Adrenal gland (tissue), 19 donors: ENCODE measurements at places on chromosomes 13 and 19. TPM values are rescaled to one million over a fixed set of nuclear protein-coding genes. Genes with fewer than 3 reads are reported as not detected.

DNA sequence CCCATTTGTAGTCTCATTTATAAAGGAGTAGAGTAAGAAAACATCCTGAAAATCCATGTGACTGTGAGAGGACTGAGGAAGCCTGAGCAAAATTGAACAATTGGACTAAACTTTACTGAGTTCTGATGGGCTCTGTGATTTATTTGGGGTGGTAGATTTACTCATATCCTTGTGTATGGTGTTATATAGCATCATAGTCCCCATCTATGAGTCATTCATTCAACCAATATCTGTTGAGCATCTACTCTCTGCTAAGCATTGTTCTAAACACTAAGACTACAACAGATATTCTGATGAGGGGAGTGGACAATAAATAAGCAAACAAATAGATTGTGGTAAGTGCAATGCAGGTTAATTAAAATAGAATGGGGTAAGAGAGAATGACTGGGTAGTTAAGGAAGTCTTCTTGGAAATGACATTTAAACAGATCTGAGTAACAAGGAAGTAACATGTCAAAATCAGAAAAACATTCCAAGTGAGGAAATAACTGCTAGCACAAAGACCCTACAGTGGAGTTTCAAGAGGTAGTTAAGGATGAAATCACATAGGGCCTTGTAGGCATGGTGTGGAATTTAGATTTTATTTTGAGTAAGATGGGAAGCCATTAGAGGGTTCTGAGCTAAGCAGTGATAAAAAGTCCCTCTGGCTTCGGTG is 36.3 kb upstream of the MLNR start:
- DNase-seq, result no peak
- no peak overlapping the region for H3K4me3 ChIP-seq
- H3K27me3 ChIP-seq, result no peaks in the 10 kb centered on the region
- no peaks in the 10 kb centered on the region for H3K4me1 ChIP-seq
- no peaks in the 10 kb centered on the region for H3K36me3 ChIP-seq

GRCh38 chr13:43272851-43273250 is 249.5 kb downstream of the DNAJC15 start:
- no peaks in the 10 kb centered on the region for H3K27me3 ChIP-seq
- H3K4me3 ChIP-seq, result no peak overlapping the region
- H3K36me3 ChIP-seq, result no peaks in the 10 kb centered on the region
- no peak for DNase-seq

DNA sequence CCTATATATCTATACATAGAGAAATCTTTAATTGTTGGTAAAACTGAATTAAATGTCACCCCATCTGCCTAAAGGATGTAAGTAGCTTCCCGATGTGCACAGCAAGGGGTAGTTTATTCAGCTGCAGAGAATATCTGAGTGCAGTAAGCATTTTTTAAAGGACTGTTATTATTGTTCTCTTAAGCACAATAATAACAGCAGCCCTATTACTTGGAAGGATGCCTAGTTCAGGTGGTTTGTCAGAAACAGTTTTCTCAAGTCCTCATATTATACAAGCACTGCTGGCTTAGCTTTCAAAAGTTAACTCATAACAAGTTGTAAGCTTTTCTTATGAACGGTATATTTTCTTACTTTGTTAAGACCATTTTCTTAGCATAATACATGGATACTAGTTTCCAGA is 142.6 kb downstream of the CRYL1 start:
- H3K4me3 ChIP-seq, result no peak overlapping the region
- H3K4me1 ChIP-seq, result no peaks in the 10 kb centered on the region
- no peak overlapping the region for H3K27ac ChIP-seq
- H3K36me3 ChIP-seq, result no peaks in the 10 kb centered on the region

GRCh38 chr13:31138515-31138914 is 23.2 kb downstream of the HSPH1 start:
- peaks cover 57% of the 10 kb centered on the region for H3K36me3 ChIP-seq
- no peaks in the 10 kb centered on the region for H3K27me3 ChIP-seq
- H3K4me1 ChIP-seq, result peaks cover 14% of the 10 kb centered on the region
- peak overlapping the region; percentile 22 for H3K27ac ChIP-seq

DNA sequence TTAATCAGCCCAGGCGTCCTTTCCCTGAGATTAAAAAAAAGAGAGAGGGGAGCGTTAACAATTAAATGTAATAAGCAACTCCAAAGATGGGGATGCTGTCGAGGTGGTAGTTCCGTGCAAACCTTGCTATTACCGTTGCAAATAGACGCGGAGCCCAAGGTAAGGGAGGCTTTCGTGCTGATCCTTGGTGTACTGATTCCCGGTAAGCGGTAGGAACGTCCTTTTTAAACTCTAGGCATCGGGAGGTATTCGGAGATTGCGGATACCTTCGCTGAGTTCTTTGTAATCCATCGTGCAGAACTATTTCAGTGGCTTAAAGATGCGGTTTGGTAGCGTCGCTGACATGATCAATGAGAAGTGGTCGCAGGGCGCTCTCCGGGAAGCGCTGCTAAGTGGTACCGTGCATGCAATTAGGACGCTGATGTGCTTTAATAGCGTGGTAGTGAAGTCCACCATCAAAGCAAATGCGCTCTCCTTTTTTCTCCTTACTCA is 3.1 kb downstream of the SLITRK5 start:
- H3K4me3 ChIP-seq, result no peak overlapping the region
- peaks cover 59% of the 10 kb centered on the region for H3K27me3 ChIP-seq
- no peak overlapping the region for H3K27ac ChIP-seq
- no peaks in the 10 kb centered on the region for H3K36me3 ChIP-seq
- DNase-seq, result no peak

GRCh38 chr13:37102896-37103295 is 2.6 kb downstream of the CSNK1A1L start:
- H3K4me3 ChIP-seq, result no peak overlapping the region
- no peak overlapping the region for H3K27ac ChIP-seq
- no peaks in the 10 kb centered on the region for H3K4me1 ChIP-seq
- DNase-seq, result no peak
- no peaks in the 10 kb centered on the region for H3K27me3 ChIP-seq
- no peaks in the 10 kb centered on the region for H3K36me3 ChIP-seq

GRCh38 chr19:35318679-35319448 is 10.1 kb upstream of the CD22 start:
- no peaks in the 10 kb centered on the region for H3K36me3 ChIP-seq
- no peak overlapping the region for H3K4me3 ChIP-seq
- peaks cover 17% of the 10 kb centered on the region for H3K4me1 ChIP-seq
- no peaks in the 10 kb centered on the region for H3K27me3 ChIP-seq

DNA sequence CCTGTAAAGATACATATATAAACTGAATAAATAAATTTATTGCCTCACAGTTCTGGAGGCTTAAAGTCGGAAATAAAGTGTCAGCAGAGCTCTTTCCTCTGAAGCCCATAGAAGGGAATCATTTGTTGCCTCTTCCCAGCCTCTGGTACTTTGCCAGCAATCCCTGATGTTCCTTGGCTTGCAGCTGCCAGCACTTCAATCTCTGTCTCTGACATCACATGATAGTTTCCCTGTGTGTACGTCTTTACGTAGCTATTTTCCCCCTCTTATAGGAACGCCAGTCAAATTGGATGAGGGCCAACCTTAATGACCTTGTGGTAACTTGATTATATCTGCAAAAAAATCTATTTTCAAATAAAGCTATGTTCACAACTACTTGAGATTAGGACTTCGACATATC is 250.9 kb downstream of the LIG4 start:
- no peak for DNase-seq
- H3K27ac ChIP-seq, result no peak overlapping the region
- H3K4me3 ChIP-seq, result no peak overlapping the region
- H3K4me1 ChIP-seq, result no peaks in the 10 kb centered on the region
- no peaks in the 10 kb centered on the region for H3K36me3 ChIP-seq
- H3K27me3 ChIP-seq, result no peaks in the 10 kb centered on the region

DNA sequence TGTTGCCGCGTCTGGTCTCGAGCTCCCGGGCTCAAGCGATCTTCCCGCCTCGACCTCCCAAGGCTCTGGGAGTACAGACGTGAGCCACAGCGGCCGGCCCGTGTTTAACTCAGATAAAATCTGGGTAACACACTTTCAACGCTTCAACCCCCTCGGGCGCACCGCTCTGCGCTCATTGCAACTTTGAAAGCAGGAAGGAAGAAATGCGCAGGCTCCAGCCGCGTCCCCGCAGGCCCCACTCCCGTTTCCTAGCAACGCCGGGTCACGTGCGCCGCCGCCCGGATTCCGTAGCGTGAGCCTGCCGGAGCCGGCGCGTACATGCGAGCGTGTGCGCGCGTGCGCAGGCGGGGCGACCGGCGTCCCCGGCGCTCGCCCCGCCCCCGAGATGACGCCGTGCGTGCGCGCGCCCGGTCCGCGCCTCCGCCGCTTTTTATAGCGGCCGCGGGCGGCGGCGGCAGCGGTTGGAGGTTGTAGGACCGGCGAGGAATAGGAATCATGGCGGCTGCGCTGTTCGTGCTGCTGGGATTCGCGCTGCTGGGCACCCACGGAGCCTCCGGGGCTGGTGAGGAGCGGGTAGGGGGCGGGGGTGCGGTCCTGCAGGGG is at the start of gene BSG:
Gene BSG (plus strand): TSS at position 457 of the 603 bp plus-strand sequence. CDS start 39 bp downstream, at position 496.
- H3K36me3 ChIP-seq, result no peaks in the 10 kb centered on the region
- peaks cover 44% of the 10 kb centered on the region for H3K4me1 ChIP-seq
- H3K27ac ChIP-seq, result peak within 1 kb of the TSS; percentile 53
- peak; percentile 98 for DNase-seq
- H3K4me3 ChIP-seq, result peak within 1 kb of the TSS; percentile 82

GRCh38 chr19:23777216-23777615 is 18.5 kb upstream of the ZNF681 start:
- H3K36me3 ChIP-seq, result no peaks in the 10 kb centered on the region
- no peak overlapping the region for H3K4me3 ChIP-seq
- H3K4me1 ChIP-seq, result no peaks in the 10 kb centered on the region
- H3K27me3 ChIP-seq, result no peaks in the 10 kb centered on the region

DNA sequence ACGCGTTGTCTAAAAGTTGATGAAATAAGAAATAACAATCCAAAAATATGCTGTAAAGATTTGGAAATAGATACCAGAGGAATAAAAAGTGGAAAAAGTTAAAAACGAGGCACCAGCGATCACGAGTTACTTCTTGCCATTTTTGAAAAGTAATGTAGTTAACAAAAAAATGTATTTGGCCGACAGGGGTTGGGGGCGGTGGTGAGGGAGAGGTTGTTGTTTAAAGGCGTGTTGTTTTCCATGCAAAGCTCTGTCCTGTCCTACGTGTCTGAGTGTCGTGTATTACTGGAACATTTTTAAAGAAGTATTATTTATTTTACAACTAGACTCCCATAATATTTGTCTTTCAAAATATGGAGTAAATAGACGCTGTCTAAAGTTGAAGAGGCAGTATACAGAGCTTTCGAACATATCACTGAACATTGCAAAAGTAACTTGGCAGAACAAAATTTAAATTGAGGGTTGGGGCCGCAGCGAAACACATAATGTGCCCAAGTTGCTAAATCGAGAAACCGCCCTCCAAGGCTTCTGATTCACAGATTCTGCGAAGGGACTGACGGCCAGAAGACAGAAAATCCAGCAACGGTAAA is 823 bp downstream of the FBXO17 start:
- peak overlapping the region; percentile 13 for H3K27ac ChIP-seq
- peak overlapping the region; percentile 67 for H3K4me3 ChIP-seq
- DNase-seq, result no peak
- no peaks in the 10 kb centered on the region for H3K36me3 ChIP-seq
- peaks cover 4% of the 10 kb centered on the region for H3K27me3 ChIP-seq
- peaks cover 21% of the 10 kb centered on the region for H3K4me1 ChIP-seq

GRCh38 chr13:73259061-73260017 is 200.5 kb downstream of the KLF5 start:
- H3K4me3 ChIP-seq, result no peak overlapping the region
- H3K36me3 ChIP-seq, result no peaks in the 10 kb centered on the region
- no peaks in the 10 kb centered on the region for H3K4me1 ChIP-seq
- no peaks in the 10 kb centered on the region for H3K27me3 ChIP-seq

- no peaks in the 10 kb centered on the region for H3K27me3 ChIP-seq
- peak overlapping the region; percentile 59 for H3K4me3 ChIP-seq
Observed at GRCh38 chr19:11345122-11345803, 805 bp downstream of the TMEM205 start.

GRCh38 chr19:56319991-56320390 is 5.4 kb upstream of the ZSCAN5A start:
- peaks cover 13% of the 10 kb centered on the region for H3K4me1 ChIP-seq
- H3K27ac ChIP-seq, result no peak overlapping the region
- H3K36me3 ChIP-seq, result no peaks in the 10 kb centered on the region
- H3K4me3 ChIP-seq, result no peak overlapping the region

GRCh38 chr19:18771328-18772242 is 19.5 kb downstream of the COMP start:
- no peak for DNase-seq
- H3K36me3 ChIP-seq, result no peaks in the 10 kb centered on the region
- H3K4me3 ChIP-seq, result no peak overlapping the region
- H3K27ac ChIP-seq, result no peak overlapping the region
- peaks cover 3% of the 10 kb centered on the region for H3K4me1 ChIP-seq

DNA sequence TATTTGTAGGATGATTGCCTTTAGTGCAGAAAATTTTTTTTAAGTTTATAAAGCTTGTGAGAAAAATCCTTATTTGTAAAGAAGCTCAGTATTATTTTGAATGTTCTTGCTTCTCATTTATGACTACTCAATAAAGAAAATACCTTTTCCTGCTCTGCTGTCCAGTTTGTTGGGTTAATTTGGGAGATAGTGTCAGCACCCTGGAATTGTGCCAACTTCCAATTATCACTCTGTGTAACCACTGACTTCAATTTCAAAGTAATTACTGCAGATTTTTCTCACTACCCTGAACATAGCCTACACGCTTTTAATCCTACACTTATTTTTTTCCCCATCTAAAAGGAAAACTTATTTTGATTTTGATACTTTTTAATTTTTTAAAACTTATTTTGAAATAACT is 93.1 kb downstream of the GGACT start:
- H3K27ac ChIP-seq, result no peak overlapping the region
- no peaks in the 10 kb centered on the region for H3K36me3 ChIP-seq
- peaks cover 20% of the 10 kb centered on the region for H3K4me1 ChIP-seq
- no peak overlapping the region for H3K4me3 ChIP-seq
- H3K27me3 ChIP-seq, result no peaks in the 10 kb centered on the region
- DNase-seq, result no peak

The SWSAP1 gene
- 5.5 TPM for total RNA-seq

The ZNF132 gene
- 8.0 TPM for total RNA-seq

The CCDC8 gene
- total RNA-seq, result 34.8 TPM
